ENCODE measurements at places on chromosomes 13 and 19.
A peak's percentile ranks its signal among the peaks of the same experiment; 100 is the strongest.

DNA sequence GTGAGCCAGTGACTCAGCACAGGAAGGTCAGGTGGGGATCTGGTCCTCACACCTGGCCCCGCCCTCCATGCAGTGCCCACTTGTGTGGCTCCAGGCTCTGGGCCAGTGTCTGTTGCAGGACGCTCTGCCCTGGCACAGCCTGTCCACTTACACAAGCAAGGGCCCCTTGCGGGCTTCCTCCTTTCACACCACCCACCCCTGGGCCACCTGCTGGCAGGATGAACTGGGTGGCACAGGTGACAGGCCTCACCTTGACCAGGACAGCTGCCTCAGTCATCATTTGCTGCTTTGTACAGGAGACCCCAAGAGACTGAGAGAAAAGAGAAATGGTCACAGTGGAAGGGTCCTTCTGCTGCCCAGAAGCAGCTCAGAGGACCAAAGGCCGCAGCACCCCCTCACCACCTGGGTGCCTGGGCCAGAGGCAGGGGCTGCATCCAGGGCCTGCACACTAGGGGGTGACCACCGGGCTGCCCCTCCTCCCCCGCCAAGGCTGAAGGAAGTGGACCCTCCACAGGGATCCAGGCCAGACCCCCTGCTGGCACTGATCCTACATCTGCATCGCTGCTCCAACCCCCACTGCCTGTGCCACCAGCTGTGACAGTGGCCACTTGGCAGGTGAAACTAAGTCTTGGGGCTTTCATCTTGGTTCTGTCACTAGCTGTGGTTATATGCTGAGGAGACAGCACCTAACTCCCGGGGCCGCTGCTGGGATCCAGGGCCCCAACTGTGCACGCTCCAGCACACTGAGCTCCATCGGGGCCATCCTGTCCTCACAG lies 110.3 kb downstream of the TUBA3C start:
- H3K27me3 ChIP-seq, result no peaks in the 10 kb centered on the region
- no peak overlapping the region for H3K4me3 ChIP-seq
- H3K4me1 ChIP-seq, result no peaks in the 10 kb centered on the region

- H3K27ac ChIP-seq, result no peak overlapping the region
- peak; percentile 42 for DNase-seq
- H3K4me3 ChIP-seq, result no peak overlapping the region
- no peaks in the 10 kb centered on the region for H3K27me3 ChIP-seq
- no peaks in the 10 kb centered on the region for H3K36me3 ChIP-seq
Observed at GRCh38 chr13:27712421-27712820, 79.9 kb upstream of the GSX1 start.

GRCh38 chr13:40813667-40814454 lies 24.4 kb downstream of the SLC25A15 start:
- H3K27me3 ChIP-seq, result no peaks in the 10 kb centered on the region
- peak; percentile 21 for DNase-seq
- no peak overlapping the region for H3K4me3 ChIP-seq

DNA sequence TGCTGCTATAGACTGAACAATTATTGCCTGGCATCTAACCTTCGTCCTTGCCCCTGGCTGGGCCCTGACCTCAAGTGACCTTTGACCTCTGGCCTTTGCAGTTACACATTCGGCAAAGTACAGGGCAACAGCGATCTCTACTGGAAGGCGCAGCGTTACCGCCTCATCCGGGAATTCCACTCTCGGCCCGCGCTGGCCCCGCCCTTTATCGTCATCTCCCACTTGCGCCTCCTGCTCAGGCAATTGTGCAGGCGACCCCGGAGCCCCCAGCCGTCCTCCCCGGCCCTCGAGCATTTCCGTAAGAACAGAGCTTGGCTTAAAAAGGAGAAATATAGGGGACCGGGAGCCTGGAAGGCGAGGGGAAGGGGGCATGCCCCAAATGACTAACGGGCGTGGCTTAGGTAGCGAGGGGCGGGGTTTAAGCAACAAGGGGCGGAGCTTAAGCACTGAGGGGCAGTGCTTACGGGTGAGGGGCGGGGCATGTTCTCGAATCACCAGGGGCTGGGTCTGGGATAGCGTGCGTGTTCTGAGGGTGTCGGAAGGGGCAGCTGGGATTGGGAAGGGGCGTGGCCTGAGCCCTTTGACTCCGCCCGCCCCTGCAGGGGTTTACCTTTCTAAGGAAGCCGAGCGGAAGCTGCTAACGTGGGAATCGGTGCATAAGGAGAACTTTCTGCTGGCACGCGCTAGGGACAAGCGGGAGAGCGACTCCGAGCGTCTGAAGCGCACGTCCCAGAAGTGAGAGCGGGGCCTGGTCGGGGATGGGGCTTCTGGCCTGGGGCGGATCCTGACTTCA lies 52.7 kb downstream of the TRPM4 start:
- no peaks in the 10 kb centered on the region for H3K27me3 ChIP-seq
- H3K36me3 ChIP-seq, result peaks cover 20% of the 10 kb centered on the region
- peaks cover 19% of the 10 kb centered on the region for H3K4me1 ChIP-seq
- H3K4me3 ChIP-seq, result peak overlapping the region; percentile 18
- no peak overlapping the region for H3K27ac ChIP-seq

DNA sequence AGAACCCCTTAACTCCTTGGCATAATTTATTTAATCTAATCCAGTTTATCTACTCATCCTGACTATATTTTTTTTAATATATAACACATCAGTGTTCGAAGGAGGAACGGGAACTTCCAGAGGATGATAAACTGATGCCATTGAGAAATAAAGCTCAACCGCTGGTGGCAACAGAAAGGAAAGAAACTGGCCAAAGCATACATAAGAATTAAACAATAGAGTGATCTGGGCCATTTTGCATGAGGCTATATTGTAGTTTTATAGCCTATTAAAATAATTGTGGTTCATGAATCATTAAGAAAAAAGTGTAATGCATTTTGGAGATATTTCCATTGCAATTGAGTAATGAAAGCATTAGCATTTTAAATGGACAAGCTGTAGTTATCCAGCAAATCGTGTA lies 94.2 kb downstream of the FRY start:
- H3K36me3 ChIP-seq, result peaks cover 4% of the 10 kb centered on the region
- no peaks in the 10 kb centered on the region for H3K4me1 ChIP-seq
- H3K4me3 ChIP-seq, result no peak overlapping the region
- H3K27me3 ChIP-seq, result no peaks in the 10 kb centered on the region
- DNase-seq, result no peak

GRCh38 chr13:30796631-30797601 lies 61.6 kb downstream of the ALOX5AP start:
- no peak for DNase-seq
- peak overlapping the region; percentile 22 for H3K4me3 ChIP-seq
- H3K36me3 ChIP-seq, result no peaks in the 10 kb centered on the region
- peaks cover 35% of the 10 kb centered on the region for H3K4me1 ChIP-seq

GRCh38 chr19:38920602-38921419 lies 8.8 kb upstream of the CCER2 start:
- DNase-seq, result no peak
- H3K4me1 ChIP-seq, result no peaks in the 10 kb centered on the region
- no peaks in the 10 kb centered on the region for H3K27me3 ChIP-seq
- H3K4me3 ChIP-seq, result no peak overlapping the region

DNA sequence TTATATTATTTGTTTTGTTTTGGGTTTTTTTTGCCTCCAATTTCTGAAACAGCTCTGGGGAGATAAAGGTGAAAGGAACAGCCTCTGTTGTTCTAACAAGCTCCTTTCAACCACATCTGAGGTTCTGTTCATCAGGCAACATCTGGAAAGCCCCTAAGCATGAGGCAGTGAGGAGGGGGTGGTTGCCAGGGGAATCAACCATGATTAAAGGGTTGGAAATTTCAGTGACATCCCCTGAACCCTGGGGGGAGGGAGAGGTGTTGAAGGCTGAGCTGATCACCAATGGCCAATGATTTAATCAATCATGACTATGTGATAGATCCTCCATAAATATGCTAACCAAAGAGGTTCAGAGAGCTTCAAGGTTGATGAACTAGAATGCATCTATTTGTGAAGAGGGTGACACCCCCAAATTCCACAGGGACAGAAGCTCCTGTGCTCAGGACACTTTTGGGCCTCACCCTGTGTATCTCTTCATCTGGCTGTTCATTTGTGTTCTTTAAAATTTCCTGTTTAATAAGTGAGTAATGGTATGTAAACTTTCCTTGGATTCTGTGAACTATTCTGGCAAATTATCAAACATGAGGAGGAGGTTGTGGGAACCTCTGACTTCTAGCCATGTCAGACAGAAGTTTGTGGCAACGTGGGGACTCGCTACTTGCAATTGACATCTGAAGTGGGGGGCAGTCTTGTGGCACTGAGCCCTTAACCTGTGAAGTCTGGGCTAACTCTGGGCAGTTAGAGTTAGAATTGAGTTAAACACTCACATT lies 221.3 kb downstream of the NHLRC3 start:
- DNase-seq, result no peak
- H3K4me3 ChIP-seq, result no peak overlapping the region
- H3K27me3 ChIP-seq, result no peaks in the 10 kb centered on the region
- no peak overlapping the region for H3K27ac ChIP-seq
- no peaks in the 10 kb centered on the region for H3K36me3 ChIP-seq

- H3K4me1 ChIP-seq, result no peaks in the 10 kb centered on the region
- no peak for DNase-seq
- no peaks in the 10 kb centered on the region for H3K36me3 ChIP-seq
- no peak overlapping the region for H3K4me3 ChIP-seq
Observed at GRCh38 chr13:46535825-46536224, 17.1 kb upstream of the LRCH1 start.

DNA sequence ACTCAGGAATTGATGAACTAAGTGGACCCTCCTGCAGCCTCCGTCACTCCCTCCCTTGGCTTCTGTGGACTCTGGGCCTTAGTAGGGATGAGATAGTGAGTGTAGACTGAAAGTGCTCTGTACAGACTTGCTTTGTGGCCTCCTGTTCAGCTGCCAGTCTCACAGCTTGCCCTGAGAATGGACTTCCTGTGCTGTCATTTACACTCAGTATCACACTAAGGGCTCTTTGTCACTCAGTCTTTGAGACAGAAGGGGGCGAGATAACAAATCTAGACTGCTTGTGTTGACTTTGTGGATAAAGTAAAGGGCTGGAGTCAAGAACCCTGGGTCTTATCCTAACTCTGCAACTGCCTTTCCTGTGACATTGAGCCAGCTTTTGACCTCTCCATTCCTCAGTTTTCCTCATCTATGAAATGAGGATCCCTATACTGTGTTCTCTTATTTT lies 21.0 kb upstream of the SPRY2 start:
- H3K4me1 ChIP-seq, result no peaks in the 10 kb centered on the region
- H3K27ac ChIP-seq, result no peak overlapping the region
- H3K4me3 ChIP-seq, result no peak overlapping the region

DNA sequence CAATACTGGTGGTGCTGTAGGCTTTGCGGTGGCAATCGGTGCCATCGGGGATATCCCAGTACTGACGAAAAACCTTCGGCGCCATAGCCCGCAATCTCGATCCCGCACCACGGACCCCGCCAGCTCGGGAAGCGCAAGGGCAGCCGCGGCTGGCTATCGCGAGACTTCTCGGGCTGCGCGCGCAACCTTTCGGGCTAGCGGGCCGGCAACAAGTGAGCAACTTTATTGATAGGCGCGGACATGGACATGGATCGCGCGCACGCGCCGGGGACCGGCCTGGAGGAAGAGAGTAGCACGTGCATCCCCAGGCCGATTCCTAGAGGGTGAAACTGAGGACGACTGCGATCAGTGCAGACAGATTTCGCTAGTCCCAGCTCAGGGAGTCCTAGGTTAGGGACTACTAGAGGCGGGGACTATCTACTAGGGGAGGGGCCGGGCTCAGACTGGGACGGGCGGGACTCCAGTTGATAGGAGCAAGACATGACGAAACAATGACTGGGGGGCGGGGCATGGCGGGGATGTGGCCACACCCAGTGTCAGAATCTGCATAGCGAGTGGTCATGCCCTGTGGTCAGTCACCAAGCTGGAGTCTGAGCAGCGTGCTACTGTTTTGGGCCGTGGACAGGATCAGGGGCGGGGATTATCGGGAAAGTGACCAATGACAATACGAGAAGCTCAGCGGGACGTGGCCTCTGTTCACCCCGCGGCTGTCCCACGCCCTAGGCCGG lies at the start of gene NDUFA11:
Gene NDUFA11 (minus strand): TSS at position 167 of the 728 bp plus-strand sequence. CDS start 82 bp downstream, at position 85.
- peak within 1 kb of the TSS; percentile 75 for H3K4me3 ChIP-seq
- no peaks in the 10 kb centered on the region for H3K27me3 ChIP-seq
- H3K4me1 ChIP-seq, result peaks cover 64% of the 10 kb centered on the region
- DNase-seq, result peak; percentile 99

- H3K27me3 ChIP-seq, result peaks cover 4% of the 10 kb centered on the region
- peak; percentile 37 for DNase-seq
- no peaks in the 10 kb centered on the region for H3K36me3 ChIP-seq
- H3K27ac ChIP-seq, result no peak overlapping the region
Observed at GRCh38 chr19:16778796-16779411, 50.3 kb upstream of the SIN3B start.

GRCh38 chr13:41025518-41025917 lies 6.4 kb upstream of the ELF1 start:
- DNase-seq, result no peak
- no peak overlapping the region for H3K27ac ChIP-seq
- no peaks in the 10 kb centered on the region for H3K36me3 ChIP-seq
- no peak overlapping the region for H3K4me3 ChIP-seq

GRCh38 chr13:50518131-50518530 lies 325.4 kb downstream of the DLEU7 start:
- H3K4me1 ChIP-seq, result peaks cover 53% of the 10 kb centered on the region
- no peak for DNase-seq
- H3K27me3 ChIP-seq, result no peaks in the 10 kb centered on the region
- H3K4me3 ChIP-seq, result no peak overlapping the region
- H3K36me3 ChIP-seq, result no peaks in the 10 kb centered on the region

- H3K4me1 ChIP-seq, result peaks cover 87% of the 10 kb centered on the region
- no peak for DNase-seq
- H3K36me3 ChIP-seq, result peaks cover 50% of the 10 kb centered on the region
- H3K4me3 ChIP-seq, result peak overlapping the region; percentile 81
Observed at GRCh38 chr19:54207676-54207982, 7.0 kb downstream of the RPS9 start.

- H3K4me3 ChIP-seq, result no peak overlapping the region
- H3K27me3 ChIP-seq, result no peaks in the 10 kb centered on the region
- H3K36me3 ChIP-seq, result peaks cover 3% of the 10 kb centered on the region
- H3K27ac ChIP-seq, result no peak overlapping the region
- DNase-seq, result no peak
- H3K4me1 ChIP-seq, result peaks cover 18% of the 10 kb centered on the region
Observed at GRCh38 chr13:52447815-52448552, 2.5 kb downstream of the VPS36 start.

Measured in stomach (tissue), 19 donors.